T-helper 1 cell (primary cell): ENCODE measurements at places on chromosomes 7 and 10.

DNA sequence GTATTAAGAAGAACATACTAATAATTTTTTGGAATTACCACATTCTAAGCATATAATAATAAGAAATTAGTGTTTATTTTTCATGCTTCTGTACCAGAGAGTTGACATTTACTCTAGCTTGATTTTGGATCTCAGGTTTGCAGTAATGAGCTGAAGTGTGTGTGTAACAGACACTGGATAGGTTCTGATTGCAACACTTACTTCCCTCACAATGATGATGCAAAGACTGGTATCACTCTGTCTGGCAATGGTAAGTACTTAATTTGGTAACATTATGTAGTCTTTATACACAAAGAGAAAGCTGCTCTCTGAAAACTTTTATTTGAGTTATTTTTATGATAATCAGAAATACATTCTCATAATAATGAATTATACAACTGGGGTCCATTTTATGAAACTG lies 54.1 kb downstream of the SRI start:
- DNase-seq, result no peak

- DNase-seq, result no peak
These were observed 426.1 kb upstream of the LRRN3 start for GRCh38 chr7:110664803-110665202.

GRCh38 chr10:43203448-43204041 lies 63.3 kb downstream of the RASGEF1A start:
- no peak for DNase-seq

- no peak for DNase-seq
These were observed 42.8 kb upstream of the WNT8B start for GRCh38 chr10:100419911-100420449.

- no peak for DNase-seq
These were observed 356.4 kb downstream of the GALNT17 start for GRCh38 chr7:71488308-71488707.

- DNase-seq, result no peak
These were observed 220.1 kb downstream of the TEX36 start for GRCh38 chr10:125462845-125463244.

DNA sequence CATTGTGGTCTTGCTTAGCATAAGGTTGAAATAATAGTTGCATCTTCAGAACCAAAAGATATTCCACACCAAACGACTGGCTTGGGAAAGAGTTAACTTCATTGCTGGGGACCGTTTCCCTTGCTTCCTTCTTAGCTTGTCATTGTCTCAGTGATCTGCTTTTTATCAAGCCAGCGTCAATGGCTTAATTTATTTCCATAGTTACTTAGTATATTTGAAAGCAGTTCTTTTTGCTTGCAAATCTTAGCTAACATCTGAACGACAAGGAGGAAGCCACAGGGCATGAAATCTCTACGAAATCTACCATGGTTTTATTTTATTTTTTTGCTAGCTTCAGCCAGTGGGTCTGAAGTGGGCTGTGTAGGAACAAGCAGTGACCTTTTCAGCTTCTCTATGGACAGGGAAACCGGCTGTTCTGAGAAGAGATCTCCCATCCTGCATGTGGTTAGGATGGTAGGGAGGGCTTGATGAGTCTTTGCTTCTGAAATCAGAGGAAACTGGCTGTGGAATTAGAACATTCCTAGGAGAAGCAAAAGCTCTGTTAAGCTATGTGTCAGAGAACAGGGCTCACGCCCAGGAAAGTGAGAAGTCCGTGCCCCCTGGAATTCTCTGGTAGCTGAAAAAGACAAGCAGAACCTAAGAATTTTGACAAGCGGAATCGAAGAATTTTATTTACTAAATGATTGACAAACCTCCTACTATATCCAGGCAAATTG lies 8.0 kb downstream of the SLC18A2 start:
- no peak for DNase-seq

- no peak for DNase-seq
These were observed 41.8 kb downstream of the ZCCHC24 start for GRCh38 chr10:79403441-79404230.

DNA sequence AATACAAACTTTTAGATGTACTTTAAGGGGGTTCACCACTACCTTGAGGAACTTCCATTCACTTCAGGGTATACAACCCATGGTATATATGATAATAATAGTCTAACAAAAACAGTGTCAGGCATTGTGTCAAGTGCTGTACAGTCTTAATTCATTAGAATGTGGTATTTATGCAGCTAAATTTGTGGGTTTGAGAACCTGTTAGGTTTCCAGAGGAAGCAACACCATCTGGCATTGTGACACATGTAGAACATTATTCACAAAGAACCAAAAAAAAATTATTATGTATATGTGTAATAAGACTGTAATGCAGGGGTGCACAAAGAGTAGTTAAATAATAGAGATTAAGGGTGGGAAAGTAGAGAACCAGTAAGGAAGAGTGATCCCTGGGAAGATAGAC lies 26.3 kb downstream of the TMEM60 start:
- DNase-seq, result no peak

- no peak for DNase-seq
These were observed 929 bp upstream of the HGF start for GRCh38 chr7:81770728-81771223.

- no peak for DNase-seq
These were observed 245.2 kb downstream of the ZMYND11 start for GRCh38 chr10:380313-380940.

- no peak for DNase-seq
These were observed 680 bp downstream of the C7orf57 start for GRCh38 chr7:48035967-48036478.

DNA sequence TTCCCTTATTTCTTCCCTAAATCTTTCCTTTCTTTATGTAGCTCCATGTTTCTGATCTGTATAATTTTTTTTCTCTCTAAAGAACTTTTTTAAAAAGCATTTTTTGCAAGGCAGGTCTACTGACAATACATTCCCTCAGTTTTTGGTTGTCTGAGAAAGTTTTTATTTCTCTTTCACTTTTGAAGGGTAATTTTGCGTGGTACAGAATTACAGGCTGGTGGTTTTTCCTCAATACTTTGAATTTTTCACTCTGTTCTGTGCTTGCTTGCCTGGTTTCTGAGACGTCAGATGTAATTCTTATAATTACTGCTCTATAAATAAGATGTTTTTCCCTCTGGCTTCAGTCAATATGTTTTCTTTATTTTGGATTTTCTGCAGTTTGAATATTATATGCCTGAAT lies 205.4 kb upstream of the VSTM2A start:
- no peak for DNase-seq

- DNase-seq, result no peak
These were observed 332.2 kb downstream of the EXOC4 start for GRCh38 chr7:133584956-133585668.

DNA sequence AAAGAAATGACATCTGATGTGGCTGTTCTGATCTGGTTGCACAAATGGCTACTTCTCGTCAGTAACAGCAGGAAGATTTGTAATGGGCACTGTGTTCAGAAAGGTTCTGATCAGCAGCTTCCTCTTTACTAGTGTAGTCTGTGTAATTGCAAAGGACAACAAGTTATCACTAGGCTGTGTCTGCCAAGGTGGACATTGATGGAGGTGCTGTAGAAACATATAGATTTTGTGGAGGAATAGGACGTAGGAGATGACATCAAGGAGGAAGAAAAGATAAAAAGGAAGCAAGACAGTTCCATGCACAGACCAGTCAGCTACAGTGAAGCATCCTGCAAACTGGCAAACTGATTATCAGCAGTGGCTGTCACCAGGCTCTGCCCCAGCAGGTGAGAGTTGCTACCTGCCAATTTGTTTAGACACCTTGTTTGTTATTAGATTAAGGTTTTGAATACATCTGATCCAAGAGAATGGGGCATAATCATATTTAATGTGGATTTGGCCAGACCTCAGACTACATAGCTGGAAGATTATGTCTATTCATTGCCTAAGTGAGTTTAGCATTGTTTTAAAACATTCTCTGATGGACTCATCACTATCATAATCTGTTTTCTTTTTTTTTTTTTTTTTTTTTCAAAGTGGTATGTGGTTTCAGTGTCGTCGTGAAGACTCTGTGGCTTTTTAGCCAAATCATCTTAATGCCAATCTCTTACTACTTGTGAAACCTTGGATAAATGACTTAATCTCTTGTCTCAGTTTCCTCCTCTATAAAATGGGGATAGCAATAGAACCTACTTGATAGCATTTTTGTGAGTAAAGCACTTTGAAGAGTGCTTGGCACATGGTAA lies 417.9 kb upstream of the LRGUK start:
- no peak for DNase-seq

DNA sequence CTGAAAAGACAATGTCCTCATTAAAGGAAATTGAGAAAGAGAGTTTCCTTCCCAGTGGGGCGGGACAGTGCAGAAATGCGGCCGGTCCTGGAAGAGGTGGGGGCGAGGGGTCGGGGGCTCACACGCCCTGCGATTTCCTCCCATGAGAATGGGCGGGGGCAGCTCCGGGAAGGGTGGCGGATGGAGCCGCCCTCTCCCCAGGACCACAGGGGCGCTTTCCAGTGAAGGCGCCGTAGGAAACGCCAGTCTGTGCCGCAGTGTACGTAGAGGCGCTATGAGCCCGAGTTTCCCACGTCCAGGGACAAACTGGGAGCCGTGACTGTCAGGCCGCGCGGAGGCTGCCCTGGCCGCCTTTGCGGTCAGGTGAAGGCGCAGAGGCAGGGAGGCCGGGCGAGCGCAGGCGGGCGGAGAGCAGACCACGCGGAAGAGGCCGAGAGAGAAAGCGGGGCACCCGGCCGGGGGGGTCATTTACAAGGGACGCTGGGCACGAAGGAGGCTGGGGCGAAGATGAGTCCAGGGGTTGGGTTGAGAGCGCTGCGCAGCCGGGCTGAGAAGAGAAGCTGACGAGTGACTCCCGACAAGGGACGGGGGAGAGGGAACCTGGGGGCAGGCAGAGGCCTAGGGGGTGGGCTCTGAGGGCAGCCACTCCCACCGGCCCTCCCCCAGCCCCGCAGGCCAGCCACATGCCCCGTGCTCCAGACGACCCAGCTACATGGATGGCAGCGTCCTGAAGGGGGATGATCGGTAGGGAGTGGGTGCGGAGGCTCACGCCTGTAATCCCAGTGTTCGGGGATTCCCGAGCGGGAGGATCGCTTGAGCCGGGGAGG lies 45.0 kb downstream of the ALOX5 start:
- peak; percentile 32 for DNase-seq

GRCh38 chr7:56256108-56256507 lies 139.9 kb upstream of the NUPR2 start:
- no peak for DNase-seq

GRCh38 chr10:19795684-19796083 lies 20.5 kb upstream of the PLXDC2 start:
- no peak for DNase-seq

GRCh38 chr7:135718794-135719437 lies 9.1 kb downstream of the SLC13A4 start:
- no peak for DNase-seq

DNA sequence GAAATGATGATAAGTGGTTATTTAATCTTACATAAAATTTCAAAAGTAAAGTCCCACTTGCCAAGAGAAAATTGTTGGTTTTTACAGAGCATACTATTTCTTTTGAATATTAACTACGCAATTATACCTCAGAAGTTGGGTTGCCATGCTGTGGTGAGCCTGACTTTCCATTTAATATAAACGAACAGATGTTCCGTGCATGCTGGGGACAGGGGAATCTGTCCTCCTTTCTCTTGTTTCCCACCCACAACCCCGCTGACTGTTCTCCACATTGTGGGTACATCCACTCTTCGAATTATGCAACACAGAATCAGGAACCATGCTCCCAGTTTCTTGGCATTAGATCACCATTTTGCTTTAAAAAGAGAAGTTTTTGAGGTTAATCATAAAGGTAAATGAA lies 29.2 kb upstream of the RTKN2 start:
- no peak for DNase-seq

DNA sequence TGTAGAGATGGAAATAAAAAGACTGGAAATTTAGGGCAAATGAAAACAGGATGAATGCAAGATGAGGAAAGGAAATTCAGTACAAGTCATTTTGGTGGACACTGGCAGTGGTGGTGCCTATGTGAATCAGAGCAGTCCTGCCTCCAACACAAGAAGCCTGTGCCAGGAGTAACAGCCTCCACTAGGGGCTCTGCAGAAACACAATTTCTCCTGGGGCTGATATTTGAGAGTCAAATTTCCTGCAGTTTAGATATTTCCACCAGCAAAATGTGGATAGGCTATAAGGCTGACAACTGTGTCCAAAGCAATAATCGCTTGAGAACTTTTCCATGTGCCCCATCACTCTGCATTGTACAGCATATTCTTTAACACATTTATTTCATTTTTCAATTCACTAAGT lies 4.7 kb upstream of the PLXDC2 start:
- no peak for DNase-seq

DNA sequence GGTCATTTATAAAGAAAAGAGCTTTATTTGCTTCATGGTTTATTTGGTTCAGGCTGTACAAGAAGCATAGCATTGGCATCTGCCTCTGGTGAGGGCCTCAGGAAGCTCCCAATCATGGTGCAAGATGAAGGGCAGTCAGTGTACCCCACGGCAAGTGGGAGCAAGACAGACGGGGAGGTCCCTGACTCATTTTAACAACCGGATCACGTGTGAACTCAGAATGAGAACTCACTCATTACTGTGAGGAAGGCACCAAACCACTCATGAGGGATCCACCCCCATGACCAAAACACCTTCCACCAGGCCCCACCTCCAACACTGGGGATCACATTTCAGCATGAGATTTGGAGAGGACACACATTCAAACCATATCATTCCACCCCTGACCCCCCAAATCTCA lies 15.7 kb upstream of the CRYGN start:
- no peak for DNase-seq

DNA sequence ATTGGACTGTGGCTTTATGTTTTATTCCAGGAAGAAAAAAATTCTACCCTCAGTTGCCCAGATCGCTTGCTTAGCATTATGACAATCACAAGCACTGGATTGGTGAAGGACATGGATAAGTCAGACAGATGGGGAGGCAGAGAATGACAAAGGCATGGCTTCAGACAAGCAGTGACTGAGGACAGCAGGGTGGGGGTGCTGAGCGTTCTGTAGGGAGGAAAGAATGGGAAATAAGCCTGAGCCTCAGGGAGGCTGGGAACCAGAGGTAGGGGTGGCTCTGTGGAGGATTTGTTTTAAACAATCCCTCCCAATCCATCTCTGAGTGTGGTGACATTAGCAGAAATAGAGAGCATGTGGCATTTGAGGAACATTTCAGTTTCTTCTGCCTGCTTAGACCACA lies 896.9 kb downstream of the CCSER2 start:
- no peak for DNase-seq

DNA sequence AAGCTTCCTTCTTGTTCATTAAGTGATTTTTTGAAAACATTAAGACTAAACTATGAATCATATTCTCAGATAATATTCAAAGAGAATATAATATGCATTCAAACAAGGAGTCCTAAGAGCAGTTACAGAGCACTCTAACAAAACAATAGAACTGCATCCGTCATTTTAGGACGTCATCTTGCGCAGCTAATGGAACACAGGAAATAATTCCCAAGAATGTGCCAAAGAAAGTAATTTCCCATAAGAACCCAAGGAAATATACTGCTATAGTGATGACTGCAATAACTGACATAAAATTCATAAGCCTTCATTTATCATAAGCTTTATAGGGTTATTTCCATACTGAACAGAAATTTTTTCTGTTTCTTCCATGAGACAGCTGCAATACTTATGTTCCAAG lies 28.3 kb upstream of the CASD1 start:
- DNase-seq, result no peak

GRCh38 chr7:143485094-143485493 lies 7.4 kb downstream of the TAS2R41 start:
- DNase-seq, result no peak
